ENCODE measurements at places on chromosomes 5 and 9. TPM values are rescaled to one million over a fixed set of nuclear protein-coding genes. Genes with fewer than 3 reads are reported as not detected.

CEP72 gene
- 34.4 TPM for total RNA-seq

SLC36A2 gene
- total RNA-seq: not detected

PIP5K1B gene
- 0.16 TPM for total RNA-seq

RNF208 gene
- 4.5 TPM for total RNA-seq

SPAG8 gene
- total RNA-seq: 1.3 TPM

- no peak for DNase-seq
Observed at GRCh38 chr5:63408984-63409383, 553.3 kb downstream of the HTR1A start.

GRCh38 chr5:175444060-175444904, at the start of gene DRD1:
DRD1 (minus strand) TSS chr5:175444182; CDS start chr5:175443099, 1,083 bp downstream.
- peak; percentile 32 for DNase-seq

DNA sequence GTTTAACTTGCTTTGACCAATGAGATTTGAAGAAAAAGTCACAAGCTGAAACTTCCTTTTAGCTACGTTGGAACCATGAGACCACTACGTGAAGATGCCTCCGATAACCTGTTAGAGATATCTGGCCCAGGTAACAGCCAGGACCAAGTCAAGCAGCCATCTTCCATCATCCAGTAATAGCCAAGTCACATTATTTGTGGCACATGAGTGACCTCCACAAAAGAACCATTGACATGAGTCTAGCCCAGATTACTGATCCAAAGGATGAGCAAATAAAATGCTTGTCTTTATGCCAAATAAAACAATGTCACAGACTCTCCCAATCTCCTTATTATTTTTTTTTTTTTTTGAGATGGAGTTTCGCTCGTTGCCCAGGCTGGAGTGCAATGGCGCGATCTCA, 1.6 kb downstream of the DEPDC1B start:
- DNase-seq: no peak

GRCh38 chr9:106600955-106601560, 261.9 kb upstream of the ZNF462 start:
- no peak for DNase-seq
